Stimulated activated CD4-positive, alpha-beta T cell treated with anti-CD3 and anti-CD28 coated beads, TNF-alpha, amount 100 ng/mL, for 1 hour (primary cell): ENCODE measurements at places on chromosomes 2 and 18.

GRCh38 chr2:29629495-29629894, 291.9 kb downstream of the ALK start:
- no peak for DNase-seq

- no peak for DNase-seq
Measured at GRCh38 chr2:15427987-15428386, 133.1 kb downstream of the NBAS start.

DNA sequence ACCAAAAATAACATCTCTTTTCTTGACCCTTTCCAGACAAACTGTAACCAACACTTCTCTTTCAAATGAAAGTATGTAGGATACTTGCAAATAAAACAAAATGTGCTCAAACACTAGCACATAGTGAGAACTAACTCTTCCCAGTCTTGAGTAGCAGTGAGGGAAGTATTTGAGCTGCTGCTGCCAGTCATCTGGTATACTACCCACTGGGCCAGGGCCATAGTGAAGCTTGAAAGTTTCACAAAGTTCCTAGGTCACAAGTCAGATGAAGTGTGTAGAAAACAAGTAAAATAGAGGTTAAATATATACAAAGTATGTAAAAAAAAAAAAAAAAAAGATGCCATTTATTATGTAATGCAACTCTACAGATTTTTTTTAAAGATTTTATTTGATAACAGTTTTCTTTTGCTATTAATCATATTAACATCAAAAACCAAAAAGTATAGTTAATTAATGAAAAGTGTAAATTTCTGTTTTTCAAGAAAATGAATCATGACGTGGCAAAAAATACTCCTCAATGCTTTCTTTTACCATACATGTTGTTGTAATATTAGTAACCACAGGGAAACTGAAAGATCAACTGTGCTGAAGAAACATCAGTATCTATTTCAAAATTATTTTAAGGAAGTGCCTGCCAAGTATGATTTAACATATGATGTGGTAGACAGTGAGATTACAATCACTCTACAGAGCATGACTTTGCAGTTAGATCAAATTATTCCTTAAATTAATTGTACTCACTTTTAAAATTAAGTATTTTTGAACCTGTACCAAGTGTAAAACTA, 21.6 kb upstream of the TRIB2 start:
- no peak for DNase-seq

GRCh38 chr2:217271813-217272212, 411.9 kb upstream of the TNP1 start:
- no peak for DNase-seq
